ENCODE measurements at places on chromosomes 16 and 17.

- DNase-seq = peak; percentile 77
Measured at GRCh38 chr17:3647769-3648555, 11.4 kb downstream of the CTNS start.

GRCh38 chr17:64245218-64246145 lies 17.6 kb downstream of the TEX2 start:
- DNase-seq = no peak

GRCh38 chr17:55299162-55299838 lies 34.5 kb downstream of the HLF start:
- DNase-seq = no peak

- no peak for DNase-seq
Measured at GRCh38 chr16:89102481-89103073, 8.9 kb downstream of the ACSF3 start.

DNA sequence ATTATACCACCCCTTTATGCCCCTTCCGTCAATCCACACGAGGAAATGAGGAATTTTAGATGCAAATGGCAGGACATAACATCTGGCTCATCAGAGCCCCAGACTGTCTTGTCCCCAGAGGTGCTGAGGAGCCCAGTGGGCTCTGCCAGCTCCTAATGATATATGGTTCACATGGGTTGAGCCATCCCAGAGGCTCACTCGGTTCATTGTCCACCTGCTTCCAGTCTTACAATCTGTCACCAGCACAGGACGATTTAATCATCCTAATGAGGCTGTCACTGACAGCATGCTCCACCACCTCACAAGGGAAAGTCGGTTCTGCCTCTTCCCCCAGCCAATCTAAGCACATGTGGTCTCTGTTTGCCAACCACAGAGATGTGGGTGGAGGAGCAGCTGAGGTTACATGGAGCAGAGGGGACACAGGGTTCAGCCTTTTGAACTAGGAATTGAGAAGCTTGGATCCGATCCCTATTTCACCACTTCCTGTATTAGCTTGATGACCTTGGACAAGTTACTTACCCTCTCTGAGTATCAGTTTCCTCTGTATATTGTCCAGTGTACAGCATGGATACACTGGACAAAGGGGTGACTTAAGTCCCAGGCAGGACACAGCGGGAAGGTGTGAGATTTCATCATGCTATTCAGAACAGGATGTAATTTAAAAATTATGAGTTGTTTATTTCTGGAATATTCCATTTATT lies 27.0 kb upstream of the DHX8 start:
- peak; percentile 49 for DNase-seq

GRCh38 chr16:67397036-67397801 lies 3.9 kb upstream of the TPPP3 start:
- no peak for DNase-seq

GRCh38 chr17:50603340-50603739 lies 31.3 kb upstream of the ABCC3 start:
- DNase-seq = no peak

GRCh38 chr17:40191237-40192208 lies 14.3 kb downstream of the RAPGEFL1 start:
- DNase-seq = peak; percentile 89

DNA sequence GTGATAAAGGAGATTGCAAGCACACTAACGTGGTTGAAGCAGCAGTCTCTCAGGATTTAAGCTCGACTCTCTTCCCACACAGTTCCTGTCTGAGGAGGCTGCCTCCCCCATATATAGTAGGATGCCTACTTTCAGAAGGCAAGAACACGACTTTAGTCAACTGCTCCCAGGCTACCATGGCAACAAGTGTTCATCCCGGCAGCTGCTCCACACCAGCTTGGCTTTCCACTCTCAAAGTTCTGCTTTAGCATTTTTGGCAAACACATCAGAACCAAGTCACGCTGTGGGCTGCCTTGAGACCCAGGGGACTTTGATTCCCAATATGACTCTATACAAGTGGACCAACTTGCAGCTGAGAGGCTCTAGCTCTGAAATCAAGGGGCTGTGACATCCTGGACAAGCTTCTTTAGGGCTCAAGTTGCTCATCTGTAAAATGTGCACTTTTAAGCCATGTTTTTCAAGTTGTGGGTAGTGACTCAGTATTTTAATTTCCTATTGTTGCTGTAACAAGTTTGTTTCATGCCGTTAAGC lies 16.5 kb downstream of the ZP2 start:
- DNase-seq = peak; percentile 41

DNA sequence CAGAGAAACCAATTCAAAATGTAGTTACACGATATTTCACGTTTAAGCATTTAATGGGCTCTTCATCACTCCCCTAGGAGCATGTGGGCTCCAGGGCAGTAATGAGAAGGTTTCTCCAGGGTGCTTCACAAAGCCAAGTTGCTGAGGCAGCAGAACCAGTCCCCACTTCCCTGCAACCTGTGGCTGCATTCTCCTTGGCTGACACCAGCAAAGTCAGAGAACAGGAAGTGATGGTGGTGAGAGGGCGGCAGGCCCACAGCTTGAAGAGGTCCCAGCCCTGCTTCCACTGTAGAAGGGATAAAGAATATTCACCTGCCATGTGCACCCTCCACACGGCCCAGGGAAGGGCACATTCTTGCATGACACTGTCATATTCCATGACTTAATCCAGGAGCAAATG lies 133.2 kb downstream of the CBLN1 start:
- no peak for DNase-seq

- DNase-seq = no peak
Measured at GRCh38 chr16:47617732-47618131, 156.6 kb downstream of the PHKB start.

DNA sequence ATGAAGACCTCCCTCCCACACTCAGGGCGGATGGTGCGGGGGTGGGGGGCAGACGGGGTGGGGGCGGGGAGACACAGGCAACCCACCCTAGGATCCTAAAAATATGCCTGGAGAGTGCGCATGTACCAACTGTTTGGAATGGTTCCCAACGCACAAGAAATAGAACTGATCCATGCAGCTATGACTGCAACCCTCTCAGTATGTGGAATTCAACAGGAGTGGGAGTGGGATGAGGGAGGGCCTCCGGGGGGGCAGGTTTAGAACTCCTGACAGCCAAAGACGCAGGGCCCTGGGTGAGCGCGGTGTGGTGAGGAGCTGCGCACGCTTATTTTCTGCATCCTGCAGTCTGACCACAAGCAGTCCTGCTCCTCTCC lies 1.1 kb upstream of the P2RX5 start:
- no peak for DNase-seq

DNA sequence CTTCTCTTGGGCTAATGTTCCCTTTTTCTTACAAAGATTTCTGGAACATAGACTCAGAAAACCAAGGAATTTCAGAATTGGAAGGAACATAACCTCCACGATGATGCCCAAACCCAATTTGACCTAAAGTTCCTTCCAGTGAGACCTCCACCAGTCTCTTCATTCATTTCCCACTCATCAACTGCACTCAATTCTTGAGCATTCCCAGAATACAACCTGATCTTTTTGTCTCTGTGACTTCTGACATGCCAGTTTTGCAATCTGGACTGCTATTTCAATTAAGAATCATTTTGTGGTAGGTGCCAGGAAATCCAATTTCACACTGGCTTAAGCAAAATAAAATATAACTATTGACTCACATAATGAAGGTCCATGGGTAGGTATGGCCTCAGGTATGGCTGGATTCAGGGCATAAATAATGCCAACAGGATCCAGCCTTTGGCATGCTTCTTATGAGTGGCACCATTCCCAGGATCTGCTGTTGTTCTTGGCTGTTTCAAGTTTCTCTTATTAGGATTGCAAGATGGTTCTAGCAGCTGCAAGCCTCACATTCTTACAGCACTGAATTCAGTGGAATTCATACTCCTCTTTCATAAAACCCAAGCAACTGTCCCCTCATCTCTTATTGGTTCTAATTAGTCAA lies 184.3 kb downstream of the HS3ST4 start:
- DNase-seq = no peak

- no peak for DNase-seq
Measured at GRCh38 chr17:8823279-8823678, 24.1 kb upstream of the MFSD6L start.

DNA sequence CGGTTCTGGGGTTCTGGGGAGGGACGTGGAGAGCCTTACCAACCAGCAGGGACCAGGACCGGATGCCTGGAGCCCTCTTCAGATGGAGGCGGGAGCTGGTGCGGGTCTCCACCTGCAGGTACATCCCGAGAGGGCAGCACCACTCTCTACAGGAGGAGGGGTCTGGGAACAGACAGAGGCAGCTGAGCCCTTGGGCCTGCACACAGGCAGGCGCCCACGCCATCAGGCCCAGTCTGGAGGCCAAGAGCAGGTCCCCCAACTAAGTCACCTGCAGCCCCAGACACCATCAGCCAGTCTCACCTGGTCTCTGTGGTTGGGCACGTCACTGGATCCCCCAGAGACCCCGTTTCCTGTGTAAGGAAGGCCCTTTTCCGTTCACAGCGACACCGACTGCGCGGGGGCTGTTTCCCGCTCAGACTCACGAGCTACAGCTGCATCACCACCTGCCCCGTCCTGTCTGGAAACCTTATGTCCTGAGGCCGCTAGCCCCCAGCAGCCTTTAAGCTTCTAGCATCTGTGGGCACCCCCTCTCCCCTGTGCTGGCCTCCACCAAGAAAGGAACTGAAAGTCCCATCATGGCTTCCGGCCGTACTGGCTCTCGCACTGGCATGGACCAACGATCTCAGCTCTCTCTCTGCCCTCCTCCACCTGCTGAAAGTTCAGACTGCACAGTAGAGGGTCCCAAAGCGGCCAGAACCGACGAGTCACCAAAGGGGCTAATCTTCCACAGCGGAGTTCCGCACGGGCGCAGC lies 1.2 kb downstream of the CYBC1 start:
- DNase-seq = no peak

DNA sequence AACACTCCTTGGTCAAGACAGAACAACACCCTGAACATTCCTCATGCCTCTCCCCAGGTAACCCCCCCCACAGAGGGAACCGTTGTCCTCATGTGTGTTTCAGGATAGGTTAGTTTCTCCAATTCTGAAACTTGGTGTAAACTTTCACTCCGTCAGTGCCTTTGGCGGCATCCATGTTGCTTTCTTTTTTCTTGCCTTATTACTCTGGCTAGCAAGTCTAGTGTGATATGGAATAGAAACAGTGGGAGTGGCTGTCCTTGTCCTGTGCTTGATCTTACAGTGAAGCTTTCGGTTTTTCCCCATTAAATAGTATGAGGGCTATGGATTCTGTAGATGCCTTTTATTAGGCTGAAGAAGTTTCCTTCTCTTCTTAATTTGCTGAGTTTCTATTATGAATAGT lies 35.7 kb upstream of the GNG13 start:
- DNase-seq = no peak

DNA sequence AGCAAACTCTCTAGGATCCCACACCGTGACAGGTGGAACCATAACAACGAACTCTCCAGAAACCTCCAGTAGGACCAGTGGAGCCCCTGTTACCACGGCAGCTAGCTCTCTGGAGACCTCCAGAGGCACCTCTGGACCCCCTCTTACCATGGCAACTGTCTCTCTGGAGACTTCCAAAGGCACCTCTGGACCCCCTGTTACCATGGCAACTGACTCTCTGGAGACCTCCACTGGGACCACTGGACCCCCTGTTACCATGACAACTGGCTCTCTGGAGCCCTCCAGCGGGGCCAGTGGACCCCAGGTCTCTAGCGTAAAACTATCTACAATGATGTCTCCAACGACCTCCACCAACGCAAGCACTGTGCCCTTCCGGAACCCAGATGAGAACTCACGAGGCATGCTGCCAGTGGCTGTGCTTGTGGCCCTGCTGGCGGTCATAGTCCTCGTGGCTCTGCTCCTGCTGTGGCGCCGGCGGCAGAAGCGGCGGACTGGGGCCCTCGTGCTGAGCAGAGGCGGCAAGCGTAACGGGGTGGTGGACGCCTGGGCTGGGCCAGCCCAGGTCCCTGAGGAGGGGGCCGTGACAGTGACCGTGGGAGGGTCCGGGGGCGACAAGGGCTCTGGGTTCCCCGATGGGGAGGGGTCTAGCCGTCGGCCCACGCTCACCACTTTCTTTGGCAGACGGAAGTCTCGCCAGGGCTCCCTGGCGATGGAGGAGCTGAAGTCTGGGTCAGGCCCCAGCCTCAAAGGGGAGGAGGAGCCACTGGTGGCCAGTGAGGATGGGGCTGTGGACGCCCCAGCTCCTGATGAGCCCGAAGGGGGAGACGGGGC lies 1.3 kb downstream of the SPN start:
- DNase-seq = no peak

DNA sequence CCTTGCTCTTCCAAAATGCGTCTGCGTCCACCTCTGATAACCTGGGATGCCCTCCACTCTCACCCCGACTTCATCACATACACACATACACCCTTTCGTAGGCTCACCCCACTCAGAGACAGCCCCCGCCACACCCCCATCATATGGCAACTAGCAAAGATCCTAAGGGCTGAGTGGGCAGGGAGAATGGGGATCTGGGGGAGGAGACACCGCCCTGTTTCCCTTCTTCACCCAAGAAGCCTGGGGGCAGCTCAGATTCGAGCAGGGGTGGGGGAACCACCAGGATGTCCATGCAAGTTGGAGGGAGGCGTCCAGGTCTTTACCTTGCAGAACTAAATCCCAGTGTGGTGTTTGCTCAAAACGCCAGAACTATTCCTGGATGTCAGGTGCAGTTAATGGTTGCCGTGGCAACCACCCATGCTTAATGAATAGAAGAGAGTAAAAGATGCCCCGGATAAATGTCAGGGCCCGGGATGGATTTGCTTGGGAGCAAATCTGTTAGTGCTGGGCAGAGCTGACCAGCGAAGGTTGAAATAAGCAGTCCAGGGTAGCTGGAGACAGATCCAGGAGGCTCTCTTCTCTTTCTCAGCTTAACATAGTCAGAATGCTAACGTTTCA lies 72.8 kb downstream of the CACNG3 start:
- DNase-seq = no peak

DNA sequence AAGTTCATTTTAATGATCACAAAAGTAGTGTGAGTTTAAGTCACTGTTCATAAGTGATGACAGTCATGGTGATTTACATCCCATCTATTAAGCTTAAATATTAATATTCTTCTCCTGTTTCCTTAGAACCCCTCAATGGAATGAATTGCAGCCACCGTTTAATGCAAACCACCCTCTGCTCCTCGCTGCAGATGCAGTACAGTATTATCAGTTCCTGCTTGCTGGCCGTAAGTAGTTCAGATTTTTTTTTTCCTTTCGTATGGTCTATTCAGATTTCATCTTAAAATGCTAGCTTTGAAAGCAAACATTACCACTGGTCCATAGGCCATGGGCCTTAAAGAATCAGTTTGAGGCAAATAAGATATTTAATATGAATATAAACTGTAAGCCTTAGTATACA lies 359.0 kb upstream of the TBX2 start:
- no peak for DNase-seq
